ENCODE measurements at places on chromosomes 11 and 22. TPM values are rescaled to one million over a fixed set of nuclear protein-coding genes. Genes with fewer than 3 reads are reported as not detected.

DNA sequence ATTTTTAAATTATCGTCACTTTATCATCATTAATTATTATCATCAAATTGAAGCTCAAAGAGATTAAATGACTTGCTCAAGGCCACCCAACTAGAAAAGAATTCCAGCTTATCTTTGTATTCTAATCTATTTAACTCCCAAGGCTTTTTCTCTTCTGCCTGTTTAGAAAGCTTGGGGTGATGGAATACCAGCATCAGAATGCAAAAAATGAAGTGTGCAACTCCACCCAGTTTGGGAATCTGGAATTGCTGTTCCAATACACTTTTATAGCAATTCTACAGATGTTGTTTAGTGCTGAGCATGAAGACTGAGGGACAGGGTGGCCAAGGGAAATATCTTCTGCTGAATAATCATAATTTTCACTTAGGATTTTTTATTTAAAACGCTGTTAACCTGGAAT lies 97.2 kb upstream of the FIBIN start:
- no peak for ATAC-seq

GRCh38 chr22:46913351-46913750 lies 150.9 kb downstream of the TBC1D22A start:
- ATAC-seq = no peak

C22orf31 gene
- not detected for total RNA-seq

MTA2 gene
- 88.7 TPM for total RNA-seq

GRCh38 chr11:111376181-111376871 lies 2.7 kb downstream of the POU2AF1 start:
- no peak for ATAC-seq

DNA sequence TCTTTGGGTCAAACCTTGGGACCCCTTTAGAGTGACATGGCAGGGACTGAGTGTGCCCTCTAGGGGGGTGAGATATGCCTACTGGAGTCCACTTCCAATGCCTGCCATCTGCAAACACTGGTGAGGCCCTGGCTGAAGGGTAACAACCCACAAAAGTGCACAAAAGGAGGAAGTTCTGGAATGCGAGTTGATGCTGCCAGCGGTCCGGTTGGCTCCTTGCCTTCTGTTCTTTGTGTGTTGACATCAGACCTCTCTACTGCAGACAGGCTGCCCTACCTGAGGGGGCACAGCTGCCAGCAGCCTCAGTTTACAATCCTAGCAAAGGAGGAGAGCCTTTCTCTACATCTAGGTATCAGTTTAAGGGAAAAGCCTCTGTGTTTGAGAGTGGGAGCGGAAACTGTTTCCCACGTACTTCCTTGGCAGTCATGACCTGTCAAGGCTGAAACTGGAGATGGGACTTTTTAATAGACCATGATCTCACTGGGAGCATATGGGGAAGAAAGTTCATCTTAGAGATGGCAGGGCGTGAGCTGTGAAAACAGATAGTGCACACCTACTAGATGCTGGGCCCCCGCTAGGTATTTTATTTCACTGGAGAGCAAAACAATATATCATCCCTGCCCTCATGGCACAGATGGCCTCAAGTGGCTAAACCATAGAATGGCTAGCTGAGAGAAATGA lies 27.2 kb downstream of the BMAL1 start:
- ATAC-seq = no peak

- no peak for ATAC-seq
Measured at GRCh38 chr11:77101043-77101537, 1.6 kb upstream of the OMP start.

DNA sequence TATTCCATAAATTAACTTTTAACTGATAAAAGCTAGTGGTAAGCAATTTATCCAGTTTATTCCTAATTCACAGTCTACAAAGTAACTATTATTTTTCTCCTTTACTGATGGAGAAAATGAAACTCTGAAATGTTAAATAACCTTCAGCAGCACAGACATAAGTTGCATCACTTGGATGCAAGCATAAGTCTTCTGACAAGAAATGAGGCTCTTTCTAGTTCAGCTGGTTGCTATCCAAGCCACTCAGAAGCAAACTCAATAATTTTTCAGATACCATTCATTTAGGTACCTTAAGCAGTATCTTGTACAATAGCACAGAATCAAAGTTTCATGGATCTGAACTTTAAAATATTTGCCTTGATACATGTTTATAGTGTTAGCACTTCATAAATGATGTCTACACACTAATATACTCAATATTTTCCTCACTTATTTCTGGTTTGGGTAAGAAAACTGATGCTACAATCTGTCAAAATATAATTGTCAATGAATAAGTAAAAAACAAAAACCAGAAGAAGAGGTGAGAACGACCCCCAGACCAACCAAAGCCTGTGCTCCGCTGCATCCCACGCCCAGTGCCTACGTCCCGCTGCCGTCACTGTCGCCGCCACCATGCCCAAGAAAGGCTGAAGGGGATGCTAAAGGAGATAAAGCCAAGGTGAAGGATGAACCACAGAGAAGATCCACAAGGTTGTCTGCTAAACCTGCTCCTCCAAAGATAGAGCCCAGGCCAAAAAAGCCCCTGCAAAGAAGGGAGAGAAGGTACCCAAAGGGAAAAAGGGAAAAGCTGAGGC lies 18.1 kb downstream of the FAM168A start:
- ATAC-seq = no peak

KCNQ1OT1 gene
- 1.8 TPM for total RNA-seq

- no peak for ATAC-seq
Measured at GRCh38 chr22:33699176-33699575, 221.1 kb downstream of the LARGE1 start.

- no peak for ATAC-seq
Measured at GRCh38 chr22:19896665-19897355, 42.1 kb upstream of the GNB1L start.

- ATAC-seq = no peak
Measured at GRCh38 chr11:6841694-6842093, 3.8 kb upstream of the OR10A5 start.

RAB39A gene
- 0.31 TPM for total RNA-seq

GRCh38 chr11:10941414-10941813 lies 83.6 kb upstream of the ZBED5 start:
- no peak for ATAC-seq

DNA sequence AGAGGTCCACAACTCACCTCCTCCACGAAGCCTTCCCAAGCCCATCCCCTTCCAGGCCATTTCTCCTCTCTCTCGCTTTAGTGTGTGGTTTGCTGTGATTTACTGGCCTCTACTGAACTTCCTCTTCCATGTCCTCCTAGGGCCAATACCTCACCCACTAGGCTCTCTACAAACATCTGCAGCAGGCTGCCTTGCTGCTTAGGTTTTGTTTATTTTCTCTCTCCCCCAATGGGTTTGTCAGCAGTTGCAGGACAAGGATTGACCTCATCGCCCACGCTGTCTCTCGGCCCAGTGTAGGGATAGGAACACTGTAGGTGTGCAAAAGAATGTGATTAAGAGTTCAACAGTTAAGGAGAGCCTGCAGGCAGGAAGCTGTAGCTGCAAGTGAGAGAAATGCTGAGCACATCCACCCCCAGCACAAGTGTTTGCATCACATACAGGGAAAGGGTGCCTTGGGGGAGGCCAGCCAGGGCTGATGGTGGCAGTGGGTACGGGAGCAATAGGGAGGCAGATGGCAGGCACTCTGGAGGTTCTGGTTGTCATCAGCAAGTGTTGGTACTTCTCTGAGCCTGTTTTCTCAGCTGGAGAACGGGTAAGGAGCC lies 1.4 kb downstream of the PC start:
- no peak for ATAC-seq

PRODH gene
- 12.3 TPM for total RNA-seq

- no peak for ATAC-seq
Measured at GRCh38 chr11:70710192-70710591, 311.9 kb downstream of the CTTN start.

DNA sequence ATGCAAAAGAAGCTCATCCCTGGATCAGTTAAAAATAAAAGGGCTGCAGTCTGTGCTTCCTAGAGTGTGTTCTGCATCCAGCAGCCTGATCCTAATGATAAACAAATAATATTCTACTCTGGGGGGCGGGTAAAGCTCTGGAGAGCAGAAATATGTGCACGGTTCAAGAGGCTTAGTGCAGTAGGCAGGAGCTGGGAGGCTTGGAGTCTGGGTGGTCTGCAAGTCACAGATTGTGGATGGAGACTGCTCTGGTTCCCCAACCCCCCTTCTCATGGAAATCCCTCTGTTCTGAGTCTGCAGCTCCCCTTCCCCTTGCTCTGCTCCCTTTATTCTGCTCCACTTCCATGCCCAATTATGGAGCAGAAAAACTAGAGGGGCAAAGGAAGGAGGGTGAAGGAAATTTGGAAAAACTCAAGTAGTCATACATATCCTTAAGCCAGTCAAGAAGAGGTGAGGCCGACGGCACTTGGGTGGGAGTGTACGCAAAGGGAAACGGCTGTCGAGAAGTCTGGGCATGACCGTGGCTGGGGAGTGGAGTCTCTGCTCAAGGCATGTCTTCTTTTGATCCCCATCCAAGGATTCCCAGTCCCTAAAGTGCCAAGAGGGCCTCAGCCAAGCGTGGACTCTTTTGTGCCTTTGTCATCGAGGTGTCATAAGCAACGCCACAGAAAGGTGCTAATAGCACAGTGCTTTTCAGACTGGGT lies 16.3 kb upstream of the CLMP start:
- no peak for ATAC-seq

GRCh38 chr11:61160487-61161189 lies 588 bp downstream of the VPS37C start:
- ATAC-seq = no peak

DNA sequence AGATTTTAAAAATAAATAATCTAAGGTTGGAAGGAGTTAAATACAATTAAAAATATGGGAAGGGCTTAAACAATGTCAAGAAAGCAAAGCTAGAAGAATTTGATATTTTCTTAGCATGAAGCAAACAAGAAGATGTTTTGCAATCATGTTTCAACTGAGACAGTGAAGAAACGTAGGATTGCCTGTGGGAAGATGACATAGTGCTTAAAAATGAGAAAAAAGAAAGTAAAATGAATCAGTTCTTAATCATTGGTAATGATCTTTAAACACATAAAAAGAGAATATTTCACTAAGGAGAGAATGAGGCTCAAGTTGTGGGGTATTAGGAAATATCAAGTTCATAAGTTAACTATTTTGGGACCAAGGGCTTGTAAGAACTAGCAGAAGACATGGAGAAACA lies 855.0 kb downstream of the METTL15 start:
- no peak for ATAC-seq

FXYD6 gene
- total RNA-seq = 73.5 TPM

MPZL3 gene
- 0.62 TPM for total RNA-seq

MMP8 gene
- total RNA-seq = not detected

DNA sequence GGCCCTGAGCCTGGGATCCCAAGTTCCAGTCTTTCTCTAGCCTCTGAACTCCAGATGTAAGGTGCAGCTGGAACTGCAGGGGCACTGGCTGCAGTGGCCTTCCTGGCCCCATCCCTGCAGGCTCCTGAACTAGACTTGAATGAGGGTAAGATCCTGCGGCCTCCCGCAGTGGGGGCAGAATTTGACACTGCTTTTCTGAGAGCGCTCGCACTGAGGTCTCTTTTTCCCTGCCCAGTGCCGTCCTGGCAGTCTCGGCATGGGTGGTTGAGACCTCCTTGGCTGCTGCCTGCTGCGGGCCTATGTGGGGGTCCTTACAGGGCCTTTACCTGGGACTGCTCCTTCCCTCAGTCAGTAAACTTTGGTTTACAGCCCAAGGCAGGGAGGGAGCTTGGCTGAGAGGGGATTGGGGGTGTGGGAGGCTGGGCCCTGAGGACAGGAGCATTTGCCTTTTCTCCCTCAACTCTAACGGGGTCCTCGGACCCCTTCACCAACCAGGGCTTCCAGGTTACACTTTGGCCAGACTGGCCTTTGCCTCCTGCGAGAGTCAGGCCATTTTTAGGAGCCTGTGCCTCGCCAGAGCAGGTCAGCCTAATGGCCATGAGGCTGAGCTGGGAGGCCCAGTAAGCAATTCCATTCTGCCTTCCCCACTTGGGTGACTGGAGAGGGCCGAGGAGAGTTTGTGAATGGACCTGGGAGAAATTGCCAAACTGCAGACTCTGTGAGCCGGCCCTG lies 35.4 kb downstream of the FAM83F start:
- no peak for ATAC-seq

GRCh38 chr11:35413598-35413997 lies 5.8 kb downstream of the SLC1A2 start:
- ATAC-seq = no peak

ZC3H12C gene
- total RNA-seq = 25.5 TPM

DNA sequence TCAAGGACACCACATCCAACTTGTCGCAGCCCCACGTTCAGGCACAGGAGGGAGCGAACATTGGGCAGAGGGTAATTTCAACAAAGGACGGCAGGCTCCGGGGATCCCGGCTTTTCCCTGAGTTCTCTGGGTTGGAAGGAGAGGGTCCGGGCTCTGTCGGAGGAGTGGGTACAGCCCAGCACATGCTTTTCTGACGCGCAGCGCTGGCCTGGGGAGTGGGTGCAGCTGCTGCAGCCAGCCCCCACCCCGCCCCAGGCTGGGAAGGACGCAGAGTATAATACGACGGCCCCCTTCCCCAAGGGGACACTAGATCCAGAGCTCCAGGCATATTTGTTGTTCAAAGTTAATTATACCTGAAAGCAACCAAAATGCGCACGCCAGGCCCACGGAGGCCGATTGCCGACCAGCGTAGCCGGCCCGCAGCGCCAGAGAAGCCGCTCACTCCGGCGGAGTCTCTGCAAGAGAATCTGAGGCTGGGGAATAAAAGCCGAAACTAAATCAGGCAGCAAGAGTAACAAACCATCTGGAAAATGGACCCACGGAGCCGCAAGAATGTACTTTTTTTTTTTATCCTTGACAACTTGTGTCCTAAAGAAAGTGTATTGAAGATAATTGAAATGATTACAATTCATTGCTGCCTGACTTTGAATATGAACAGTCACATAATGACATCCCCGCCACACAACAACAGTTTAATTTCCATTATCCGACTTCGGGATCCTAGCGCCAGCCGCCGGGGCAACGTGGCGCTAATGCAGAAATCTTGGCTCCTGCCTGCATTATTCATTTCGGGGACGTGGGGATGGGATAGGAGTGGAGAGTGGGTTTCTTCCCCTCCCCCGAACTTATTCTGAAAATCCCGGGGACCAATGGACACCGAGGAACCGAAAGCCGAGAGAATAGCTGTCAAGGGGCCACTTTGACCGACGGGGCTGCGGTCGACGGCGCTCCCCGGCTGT lies 14.0 kb upstream of the PAX6 start:
- ATAC-seq = no peak

- no peak for ATAC-seq
Measured at GRCh38 chr11:10627291-10627690, 58.8 kb upstream of the LYVE1 start.

DNA sequence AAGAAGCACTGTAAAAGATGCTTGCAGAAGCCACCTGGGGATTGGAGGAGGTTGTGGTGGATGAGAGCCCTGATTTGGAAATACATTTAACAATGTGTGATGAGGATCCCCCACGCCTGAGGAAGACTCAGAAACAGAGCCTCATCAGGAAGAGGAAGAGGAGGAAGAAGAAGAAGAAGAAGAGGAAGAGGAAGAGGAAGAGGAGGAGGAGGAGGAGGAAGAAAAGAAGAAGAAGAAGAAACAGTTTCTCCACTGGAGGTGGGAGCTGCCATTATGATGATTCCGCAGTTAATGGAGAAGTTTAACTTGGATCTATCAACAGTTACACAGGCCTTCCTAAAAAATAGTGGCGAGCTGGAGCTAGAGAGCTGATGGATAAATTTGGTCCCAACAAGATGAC lies 50.1 kb downstream of the CECR2 start:
- no peak for ATAC-seq

GRCh38 chr22:28896611-28897010 lies 13.2 kb downstream of the ZNRF3 start:
- ATAC-seq = no peak

- no peak for ATAC-seq
Measured at GRCh38 chr11:122513328-122513727, 142.2 kb upstream of the UBASH3B start.

DMC1 gene
- 1.7 TPM for total RNA-seq

All from gastroesophageal sphincter (tissue), 4 donors.